ENCODE measurements at places on chromosomes 3 and 15.

DNA sequence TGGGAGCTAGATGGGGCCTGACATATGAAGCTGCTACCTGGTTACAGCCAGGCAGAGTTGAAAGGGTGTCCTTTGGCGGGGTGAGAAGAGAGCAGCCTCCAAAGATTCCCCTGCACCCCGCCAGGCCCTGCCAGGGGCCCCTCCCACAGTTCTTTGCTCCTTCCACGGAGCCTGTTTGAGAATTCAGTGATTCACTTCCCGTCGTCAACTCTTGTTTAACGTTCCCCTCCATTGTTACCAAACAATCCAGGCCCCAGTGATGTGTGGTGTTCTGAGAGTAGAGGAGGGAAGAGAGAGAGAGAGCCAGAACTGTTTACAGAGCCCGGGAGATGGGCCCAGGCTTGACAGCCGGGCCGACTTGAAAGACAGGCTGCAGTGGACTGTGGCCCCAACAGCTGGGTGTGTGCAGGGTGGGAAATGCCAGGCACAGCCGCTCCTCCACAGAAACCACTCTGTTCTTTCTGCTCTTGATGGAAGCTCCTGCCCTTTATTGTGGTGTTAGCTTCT lies 81.5 kb downstream of the SMAD3 start:
- DNase-seq: peak; percentile 25

DNA sequence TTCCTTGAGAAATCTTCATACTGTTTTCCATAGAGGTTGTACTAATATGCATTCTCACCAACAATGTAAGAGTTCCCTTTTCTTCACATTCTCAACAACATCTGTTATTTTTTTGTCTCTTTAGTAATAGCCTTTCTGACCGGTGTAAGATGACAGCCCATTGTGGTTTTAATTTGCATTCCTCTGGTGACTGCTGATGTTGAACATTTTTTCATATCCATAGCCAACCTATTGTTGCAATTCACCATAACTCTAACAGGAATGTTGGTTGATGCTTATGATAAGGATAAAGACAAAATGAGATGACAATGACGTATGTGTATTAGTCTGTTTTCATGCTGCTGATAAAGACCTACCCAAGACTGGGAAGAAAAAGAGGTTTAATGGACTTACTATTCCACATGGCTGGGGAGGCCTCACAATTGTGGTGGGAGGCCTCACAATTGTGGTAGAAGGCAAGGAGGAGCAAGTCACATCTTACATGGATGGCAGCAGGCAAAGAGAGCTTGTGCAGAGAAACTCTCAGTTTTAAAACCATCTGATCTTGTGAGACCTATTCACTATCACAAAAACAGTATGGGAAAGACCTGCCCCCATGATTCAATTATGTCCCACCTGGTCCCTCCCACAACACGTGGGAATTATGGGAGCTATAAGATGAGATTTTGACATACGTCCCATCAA lies 37.6 kb upstream of the RHCG start:
- no peak for DNase-seq

DNA sequence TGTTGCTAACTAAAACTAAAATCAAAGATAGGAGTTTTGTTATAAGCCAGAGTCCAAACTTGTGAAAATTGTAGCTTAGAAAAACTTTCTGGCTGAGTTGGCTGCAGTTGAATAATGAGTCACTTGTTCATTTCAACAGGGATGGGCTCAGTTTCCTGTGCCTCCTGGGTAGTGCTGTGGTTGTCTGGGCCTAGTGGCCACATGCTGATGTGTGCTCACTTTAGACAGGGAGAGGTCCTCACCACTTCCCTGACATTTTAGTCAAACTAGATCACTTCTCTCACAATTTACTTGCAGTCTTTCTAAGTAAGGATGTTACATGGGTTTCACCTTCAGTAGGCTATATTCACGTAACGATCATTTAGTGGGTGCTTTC lies 6.3 kb upstream of the UBE2Q2 start:
- peak; percentile 20 for DNase-seq

DNA sequence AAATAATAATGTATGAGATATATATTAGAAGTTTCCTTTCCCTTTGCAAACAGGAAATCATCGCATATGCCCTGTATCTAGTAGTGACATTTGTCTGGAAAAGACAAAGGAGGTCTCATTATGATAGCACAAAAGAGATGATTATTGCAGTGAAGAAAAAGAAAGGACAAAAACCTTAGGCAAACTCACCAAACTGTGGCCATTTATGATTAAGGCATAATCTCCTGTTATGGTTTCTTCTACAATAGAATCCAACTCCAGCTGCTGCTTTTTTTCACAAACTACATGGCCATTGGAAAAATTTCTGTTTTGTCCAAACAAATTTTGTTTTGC lies 218.2 kb downstream of the ATP8B4 start:
- DNase-seq: no peak

- no peak for DNase-seq
Measured at GRCh38 chr3:141452045-141452444, 34.8 kb upstream of the RASA2 start.

- no peak for DNase-seq
Measured at GRCh38 chr15:92979011-92979701, 79.0 kb downstream of the CHD2 start.

DNA sequence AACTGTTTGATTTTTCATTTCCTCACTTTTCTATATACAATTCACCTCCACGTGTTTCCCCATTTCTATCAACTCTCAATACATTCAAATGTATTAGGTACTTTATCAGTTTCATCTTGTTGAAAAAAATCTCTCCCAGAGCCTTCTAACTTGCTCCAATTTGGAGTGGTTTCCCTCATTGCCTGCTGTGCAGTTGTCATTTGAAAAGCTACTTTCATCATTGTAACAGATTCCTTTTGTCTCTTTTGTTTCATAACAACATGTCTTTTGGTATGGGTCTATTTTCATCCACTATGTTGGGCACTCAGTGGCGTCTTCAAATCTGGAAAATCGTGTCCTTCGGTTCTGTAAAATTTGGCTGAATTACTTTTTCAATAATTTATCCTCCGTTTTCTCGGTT lies 75.0 kb downstream of the NR2E3 start:
- DNase-seq: no peak

- DNase-seq: no peak
Measured at GRCh38 chr15:78456426-78456825, 18.4 kb downstream of the IREB2 start.

- DNase-seq: no peak
Measured at GRCh38 chr15:43899928-43900327, 73.1 kb downstream of the WDR76 start.

DNA sequence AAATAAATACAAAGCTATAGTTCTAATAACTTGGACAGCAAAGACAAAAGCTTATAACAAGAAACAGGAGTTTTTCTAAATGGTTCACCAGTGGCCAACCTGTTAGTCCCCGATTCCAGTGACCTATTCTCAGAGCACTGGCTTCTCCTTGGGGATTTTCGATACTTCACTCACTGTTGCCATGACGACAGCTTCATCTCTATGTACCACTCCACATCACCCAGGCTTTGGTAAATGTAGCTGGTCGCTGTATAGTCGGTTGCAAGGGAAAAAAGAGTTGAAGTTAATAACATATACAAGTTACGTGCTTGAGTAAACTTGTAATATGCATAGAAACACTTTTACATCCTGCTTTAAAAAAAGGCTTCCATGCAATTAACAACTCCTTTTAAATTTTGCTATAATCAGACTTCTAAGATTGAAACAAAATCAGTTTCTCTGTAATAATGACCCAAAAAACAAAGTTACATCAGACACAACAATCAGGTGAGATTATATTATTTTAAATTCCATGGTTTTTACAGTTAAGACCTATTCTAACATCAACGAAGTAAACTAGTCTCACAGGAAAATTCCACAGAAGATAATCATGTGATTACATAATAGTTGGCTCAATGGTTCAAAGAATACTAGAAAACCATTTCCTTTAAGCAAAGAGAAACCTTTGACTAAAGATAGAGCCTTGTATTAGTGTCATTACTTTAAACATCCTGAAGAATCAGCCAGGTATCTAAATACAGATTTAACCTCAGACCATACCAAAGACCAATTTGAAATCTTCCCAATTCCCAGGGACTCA lies 2.9 kb downstream of the CCNL1 start:
- DNase-seq: no peak
